ENCODE measurements at places on chromosomes 4 and X.

GRCh38 chrX:9609987-9610386 lies 145.1 kb downstream of the TBL1X start:
- no peak for DNase-seq

GRCh38 chr4:163920426-163920825 lies 425.9 kb downstream of the TMA16 start:
- no peak for DNase-seq

DNA sequence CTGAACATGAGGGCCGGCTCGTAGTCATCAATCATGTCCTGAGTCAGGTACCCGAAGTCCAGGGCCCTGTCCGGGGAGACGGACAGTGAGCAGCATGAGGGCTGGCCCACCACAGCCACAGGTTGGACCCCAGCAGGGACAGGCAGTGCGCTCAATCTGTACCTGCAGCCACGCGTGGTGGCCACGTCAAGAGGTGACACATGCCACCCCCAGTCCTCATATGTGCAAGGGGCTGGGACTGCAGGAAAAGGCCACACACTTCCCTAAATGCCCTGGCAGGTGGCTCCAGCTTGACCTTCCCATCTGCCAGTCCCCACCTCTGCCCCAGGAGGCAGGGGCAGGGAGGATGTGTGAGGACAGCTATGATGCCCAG lies 73.8 kb upstream of the MXD4 start:
- DNase-seq, result no peak

GRCh38 chr4:123919576-123920098 lies 523.0 kb downstream of the SPRY1 start:
- DNase-seq, result no peak

GRCh38 chrX:154348646-154349358 lies 25.6 kb downstream of the FLNA start:
- DNase-seq, result no peak

DNA sequence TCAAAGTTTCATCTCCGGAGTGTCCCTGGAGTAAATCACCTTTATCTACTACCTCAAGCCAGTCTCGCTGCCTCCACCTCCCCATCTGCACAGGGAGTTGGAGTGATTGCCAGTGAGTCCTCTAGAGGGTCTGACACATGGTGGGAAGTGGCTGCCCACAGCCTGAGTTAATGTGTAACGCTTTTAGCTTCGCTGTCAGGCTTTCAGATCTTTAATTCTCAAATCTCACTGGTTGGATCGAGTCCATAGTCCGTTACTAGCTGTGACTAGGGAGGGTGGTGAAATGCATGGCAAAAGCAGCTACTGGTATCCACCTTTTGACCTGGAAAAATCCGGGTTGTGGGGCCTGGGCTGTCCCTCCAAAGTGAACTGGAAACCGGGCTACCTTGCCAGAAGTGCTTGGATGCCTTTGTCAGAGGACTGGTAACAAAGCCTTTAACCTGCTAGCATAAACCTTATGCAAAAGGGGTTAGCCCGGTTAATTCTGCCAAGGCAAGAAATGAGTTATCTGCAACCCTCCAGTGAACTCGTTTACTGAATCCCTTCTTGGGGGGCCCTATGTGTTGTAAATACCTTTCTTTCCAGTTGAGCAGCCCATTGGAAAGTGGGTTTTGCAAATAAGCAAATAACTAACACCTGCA lies 5.1 kb upstream of the WDR1 start:
- DNase-seq, result no peak

DNA sequence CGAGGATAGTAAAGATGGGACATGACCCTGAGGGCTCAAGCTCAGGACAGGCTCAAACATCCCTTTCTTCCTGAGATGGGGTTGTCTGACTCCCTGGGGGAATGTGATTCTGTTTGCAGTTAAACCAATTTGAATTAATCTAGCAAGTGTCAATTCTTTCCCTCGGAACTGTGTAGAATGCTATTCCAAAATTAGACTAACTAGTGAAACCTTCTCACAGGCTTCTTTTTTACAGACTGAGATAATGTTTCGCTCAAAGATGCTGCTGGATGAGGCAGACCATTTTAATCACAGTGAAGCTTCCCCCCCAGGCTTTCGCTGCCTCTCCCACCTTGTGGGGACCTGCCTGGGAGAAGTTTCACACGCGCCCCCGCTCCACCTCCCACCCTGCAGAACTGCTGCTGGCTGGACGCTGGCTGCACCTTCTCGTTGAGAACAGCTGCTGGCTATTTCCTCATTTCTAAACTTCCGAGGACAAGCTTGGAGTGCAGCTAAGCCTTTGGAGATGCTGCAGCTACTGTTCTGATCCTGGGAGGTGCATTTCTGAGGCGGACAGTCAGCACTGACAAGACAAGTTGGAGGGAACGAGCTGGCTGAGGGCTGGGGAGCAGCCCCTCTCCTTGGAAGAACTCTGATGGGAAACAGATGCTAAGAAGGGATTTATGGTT lies 297.8 kb downstream of the RAPGEF2 start:
- no peak for DNase-seq

DNA sequence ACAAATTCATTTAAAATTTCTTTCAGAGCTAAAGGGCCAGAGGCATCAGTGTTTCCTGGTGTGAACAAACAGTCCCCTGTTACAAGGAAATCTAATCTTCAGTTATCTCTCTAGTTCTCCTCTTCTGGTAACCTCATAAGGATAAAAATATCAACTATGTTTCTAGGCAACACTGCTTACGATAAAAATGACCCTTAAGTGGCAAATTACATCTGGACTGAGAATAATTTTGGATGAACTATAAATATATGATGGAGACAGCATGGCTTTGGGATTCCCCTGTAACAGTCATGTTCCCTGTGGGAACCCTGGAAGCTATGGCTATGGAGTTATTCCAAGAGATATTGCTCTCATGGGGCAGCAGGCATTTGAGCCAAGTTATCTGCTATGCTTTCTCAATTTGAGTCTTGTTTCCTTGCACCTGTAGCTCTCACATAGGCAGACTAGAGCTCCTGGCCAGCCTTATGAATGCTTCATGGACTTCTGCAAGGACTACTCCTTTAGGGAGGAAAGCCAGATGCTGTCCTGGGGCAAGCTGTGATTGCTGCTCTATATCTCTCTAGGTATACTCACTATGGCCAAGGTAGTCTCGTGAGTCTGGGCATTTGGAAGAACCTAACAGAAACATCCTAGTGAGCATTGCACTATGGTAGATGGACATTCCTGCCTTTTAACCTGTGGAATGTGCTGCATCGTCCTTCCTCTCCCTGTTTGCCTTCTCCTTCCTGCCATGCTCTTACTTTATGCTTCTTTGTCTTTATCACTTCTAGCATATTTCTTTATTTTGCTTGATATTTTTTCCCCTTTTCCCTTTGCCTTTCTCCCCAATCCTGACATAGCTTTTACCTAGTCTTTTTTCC lies 14.2 kb downstream of the C4orf33 start:
- DNase-seq, result no peak

GRCh38 chr4:173797296-173797695 lies 267.3 kb upstream of the HAND2 start:
- DNase-seq, result no peak
